ENCODE measurements at places on chromosomes 16 and 17.

DNA sequence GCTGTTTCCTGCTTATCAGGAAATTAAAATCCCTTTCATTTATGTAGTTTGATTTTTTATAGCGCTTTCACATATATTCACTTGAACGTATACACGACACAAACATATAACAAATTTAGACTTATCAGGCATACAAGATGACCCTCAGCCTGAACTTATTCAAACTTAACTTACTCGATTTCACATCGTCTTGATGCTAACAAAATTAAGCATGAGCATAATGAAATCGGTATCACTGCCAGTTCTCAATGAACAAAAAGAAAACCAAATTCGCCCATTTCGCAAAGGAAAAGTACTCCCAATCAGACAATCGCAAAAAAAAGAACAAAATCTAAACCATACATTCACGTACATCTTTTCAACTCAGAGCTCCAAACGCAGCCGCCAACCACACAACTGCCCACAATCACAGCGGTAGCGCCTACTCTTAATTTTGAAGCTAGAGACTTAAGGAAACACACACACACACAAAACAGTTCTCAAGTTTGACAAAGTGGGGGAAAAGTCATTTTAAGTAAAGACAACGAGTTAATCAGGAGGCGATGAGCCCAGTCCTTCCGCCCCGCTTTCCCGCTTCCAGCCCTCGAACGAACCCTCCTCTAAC lies 1.1 kb downstream of the GJC1 start:
- DNase-seq = no peak

DNA sequence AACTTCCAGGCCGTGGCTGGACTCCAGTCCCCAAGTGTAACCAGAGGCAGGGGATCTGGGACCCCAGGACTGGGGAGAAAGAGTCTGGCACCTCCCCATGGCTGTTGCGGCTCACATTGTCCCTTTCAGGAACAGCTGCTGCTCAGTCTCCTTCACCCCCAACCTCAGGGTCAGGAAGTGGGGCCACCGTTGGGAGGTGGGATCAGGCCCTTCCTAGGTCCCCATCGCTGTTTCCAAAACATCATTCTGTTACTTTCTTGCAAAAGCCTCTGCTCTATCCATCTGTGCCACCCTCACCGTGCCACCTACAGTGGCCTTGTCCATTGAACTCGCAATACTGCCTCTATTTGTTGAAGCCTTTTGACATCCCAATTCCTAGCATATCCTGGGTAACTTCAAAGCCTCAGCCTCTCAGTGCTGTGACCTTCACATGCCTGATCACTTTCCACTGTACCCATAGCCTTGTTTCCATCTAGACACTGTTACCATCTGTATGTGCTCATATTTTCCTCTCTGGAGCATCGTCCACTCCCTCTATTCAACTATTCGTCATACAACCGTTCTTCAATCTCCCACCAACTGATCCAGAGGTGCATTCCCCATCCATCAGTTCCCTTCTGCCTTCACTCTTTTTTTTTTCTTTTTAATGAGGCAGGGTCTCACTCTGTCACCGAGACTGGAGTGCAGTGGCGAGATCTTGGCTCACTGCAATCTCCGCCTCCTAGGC lies 15.0 kb upstream of the SRCIN1 start:
- no peak for DNase-seq

- no peak for DNase-seq
Measured at GRCh38 chr17:61284746-61285145, 114.9 kb upstream of the TBX2 start.

DNA sequence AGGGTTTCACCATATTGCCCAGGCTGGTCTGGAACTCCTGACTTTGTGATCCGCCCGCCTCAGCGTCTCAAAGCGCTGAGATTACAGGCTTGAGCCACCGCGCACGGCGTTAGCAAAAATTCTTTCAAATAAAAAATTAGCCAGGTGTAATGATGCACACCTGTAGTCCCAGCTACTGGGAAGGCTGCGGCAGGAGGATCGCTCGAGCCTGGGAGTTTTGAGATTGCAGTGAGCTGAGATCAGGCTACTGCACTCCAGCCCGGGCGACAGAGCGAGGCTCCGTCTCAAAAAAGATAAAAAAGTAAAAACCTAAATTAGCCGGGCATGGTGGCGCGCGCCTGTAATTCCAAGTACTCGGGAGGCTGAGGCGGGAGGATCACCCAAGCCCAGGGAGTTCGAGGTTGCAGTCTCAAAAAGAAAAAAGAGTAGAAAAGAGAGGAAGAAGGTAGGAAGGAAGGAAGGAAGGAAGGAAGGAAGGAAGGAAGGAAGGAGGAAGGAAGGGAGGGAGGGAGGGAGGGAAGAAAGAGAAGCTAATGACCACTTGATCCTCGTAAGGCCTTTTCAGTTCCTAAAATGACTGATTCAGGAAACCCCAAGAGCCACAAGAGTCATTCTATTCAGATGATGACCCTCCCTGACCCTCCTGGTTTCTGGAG lies 59.2 kb downstream of the SRL start:
- no peak for DNase-seq

- no peak for DNase-seq
Measured at GRCh38 chr16:55146966-55147365, 177.0 kb upstream of the IRX6 start.

GRCh38 chr16:89199241-89200123 lies 855 bp downstream of the SLC22A31 start:
- no peak for DNase-seq

DNA sequence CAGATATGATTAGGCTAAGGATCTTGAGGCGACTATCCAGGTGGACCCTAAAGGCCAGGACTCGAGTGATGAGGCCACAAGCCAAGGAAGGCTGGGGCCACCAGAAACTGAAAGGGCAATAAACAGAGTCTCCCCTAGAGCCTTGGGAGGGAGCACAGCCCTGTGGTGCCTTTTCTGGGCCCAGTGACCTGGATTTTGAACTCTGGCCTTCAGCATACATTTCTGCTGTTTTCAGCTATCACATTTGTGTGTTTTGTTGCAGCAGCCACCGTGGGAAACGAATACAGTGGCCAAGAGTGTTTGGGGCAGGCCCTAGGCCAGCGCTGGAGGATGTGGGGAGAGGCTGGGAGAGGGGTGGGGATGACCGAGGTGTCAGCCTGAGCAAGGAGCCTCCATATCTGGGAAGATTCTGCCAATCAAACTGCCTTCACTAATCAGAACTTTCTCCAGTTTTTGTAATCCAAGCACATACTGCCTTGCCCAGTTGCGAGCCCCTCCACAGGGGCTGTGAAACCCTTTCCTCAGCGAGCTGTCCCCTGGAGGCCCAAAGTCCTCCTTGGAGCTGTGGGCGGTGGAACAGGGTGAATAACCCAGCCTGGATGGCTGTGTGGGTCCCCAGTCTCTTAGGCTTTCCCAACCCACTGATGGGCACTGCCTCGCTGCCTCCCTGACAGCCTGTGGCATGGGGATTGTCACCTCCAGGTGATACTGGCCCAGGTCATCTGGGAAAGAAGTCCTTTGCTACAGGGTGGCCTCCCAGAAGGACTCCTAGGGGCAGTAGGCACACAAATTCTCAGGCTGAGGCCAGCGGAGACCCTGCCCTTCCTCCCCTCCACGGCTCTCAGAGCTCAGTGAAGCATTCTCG lies 16.8 kb downstream of the B9D1 start:
- no peak for DNase-seq

- no peak for DNase-seq
Measured at GRCh38 chr17:77167472-77168306, 26.9 kb downstream of the SEC14L1 start.

- no peak for DNase-seq
Measured at GRCh38 chr17:28039251-28039650, 3.2 kb upstream of the NLK start.

DNA sequence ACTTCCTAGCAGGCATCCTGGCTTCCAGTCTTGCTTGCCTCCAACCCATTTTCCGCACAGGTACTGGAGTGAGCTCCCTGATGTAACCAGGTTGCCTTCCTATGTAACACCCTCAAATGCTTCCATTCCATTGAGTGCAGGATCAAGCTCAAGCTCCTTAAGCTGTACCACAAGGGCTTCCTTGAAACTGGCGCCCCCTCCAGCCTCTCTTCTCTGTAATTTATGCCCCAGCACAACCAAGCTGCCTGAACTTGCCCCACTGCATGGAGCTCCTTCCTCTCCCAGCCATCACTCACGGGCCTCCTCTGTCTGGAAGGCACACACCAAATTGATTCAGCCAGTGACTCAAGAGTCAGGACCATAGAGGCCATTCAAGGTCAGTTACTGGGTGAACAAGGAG lies 234.8 kb upstream of the RPL38 start:
- no peak for DNase-seq

DNA sequence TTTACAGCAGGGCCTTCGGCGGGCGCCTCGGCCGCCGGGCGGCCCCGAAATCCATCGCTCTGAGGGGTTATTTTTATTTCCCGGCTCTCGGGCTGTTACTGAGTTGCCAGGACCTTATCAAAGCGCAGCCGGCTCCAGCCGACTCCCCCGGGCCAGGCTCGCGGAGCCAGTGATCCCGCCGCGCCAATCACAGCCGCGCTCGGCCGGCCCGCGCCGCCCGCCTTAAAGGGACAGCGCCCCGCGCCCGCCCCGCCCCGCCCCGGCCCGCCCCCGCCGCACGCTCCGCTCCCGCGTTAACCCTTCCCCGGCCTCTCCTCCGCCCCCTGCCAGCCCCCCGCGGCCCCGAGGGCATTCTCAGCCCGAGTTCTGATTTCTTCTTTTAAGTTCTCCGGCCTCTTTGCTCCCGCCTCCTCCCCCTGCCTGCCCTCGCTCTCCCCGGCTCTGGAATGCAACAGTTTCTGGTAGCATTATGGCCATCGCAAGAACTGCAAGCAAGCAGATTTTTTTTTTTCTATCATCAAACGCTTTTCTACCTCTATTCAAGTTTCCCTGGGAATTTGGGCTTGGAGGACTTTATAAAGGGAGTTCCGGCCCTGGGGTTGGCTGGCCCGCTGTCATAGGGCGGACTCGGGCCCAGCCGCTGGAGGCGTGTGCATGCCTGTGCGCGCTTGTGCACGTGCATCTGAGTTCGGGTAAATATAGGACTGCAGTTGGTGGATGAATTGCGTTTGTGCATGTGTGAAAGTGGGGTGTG lies at the start of gene AXIN2:
TSS of gene AXIN2 (minus strand) at position 197 of the 754 bp plus-strand sequence. CDS start 3,028 bp downstream, outside the sequence.
- peak; percentile 71 for DNase-seq

DNA sequence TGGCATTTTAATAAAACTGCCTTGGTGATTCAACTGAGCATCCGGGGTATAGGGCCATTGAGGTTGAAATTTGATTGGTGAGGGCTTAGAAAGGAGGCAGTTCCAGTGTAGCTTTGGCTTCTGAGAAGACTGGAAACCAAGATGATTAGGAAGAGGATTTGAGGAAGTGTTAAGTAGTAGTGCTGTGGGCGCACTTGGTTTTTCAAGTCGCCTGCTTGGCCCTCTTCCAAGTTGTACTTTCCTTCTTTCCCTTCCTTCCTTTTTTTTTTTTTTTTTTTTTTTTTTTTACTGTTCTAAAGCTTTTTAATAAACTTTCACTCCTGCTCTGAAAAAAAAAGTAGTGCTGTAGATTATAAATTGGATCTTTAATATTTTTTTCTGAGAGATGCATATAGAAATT lies 320.5 kb downstream of the UTP18 start:
- DNase-seq = no peak

DNA sequence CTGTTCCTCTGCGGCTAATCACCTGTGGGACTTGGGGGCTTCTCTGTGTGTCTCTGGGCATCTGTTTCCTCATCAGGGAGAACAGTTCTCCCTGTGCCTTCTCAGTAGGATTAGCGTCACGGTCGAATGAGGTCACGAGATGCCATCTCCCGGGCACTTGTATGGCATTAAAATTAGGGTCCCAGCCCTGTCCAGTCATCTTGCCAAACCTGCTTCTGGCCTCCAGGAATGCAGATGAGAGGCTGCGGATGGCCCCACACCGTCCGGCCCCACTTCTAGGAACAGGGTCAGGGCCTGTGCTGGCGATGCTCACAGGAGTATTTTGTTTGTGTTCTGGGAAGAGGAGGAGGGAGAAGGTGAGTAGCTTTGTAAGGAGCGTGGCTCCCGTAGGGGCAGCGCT lies 58.5 kb downstream of the OR1D5 start:
- DNase-seq = no peak

DNA sequence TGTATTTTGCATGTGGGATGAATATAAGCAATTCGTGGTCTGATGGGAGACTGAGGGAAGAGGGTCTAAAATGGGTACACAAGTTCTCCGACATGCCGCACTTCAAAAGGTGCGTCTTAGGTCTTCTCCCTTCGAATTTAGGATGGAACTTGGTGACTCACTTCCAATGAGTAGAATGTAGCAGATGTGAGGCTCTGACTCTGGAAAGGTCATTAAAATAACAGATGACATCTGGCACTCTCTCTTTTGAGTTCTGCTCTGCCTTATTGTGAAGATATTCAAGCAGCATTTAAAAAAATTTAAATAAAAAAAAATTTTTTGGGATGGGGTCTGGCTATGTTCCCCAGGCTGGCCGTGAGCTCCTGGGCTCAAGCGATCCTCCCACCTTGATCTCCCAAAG lies 92.7 kb downstream of the TMEM100 start:
- no peak for DNase-seq

DNA sequence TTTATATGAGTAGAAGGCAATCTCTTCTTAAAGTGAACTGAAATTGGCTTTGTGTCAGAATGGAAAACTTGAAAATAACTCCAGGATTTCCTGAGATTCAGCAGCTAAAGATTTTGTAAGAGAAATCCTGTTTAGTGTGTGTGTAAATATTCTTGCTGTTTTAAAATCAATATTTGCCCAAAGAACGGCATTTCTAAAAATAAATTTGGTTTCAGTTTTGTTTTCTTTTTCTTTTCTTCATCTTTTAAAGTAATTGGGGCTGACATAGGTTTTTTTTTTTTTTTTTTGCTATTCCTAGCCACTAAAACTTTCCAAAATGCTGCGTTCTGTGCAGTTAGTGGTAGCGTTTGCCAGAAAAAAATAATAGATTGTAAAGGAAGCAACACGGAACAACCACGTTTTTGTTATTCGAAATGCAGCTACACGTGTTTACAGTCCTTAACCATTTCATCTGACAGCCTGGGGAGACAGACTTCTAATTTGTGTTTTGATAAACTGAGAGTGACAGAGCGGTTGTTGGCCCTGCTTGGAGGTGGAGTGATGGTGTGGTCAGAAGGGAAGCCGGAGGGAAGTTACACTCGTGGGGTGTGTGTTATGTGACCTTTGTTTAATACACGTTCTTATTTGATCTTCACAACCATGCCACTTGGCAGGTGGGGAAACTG lies 21.6 kb upstream of the SMPD3 start:
- no peak for DNase-seq

GRCh38 chr16:27398894-27399853 lies 2.8 kb upstream of the IL21R start:
- DNase-seq = no peak

- DNase-seq = no peak
Measured at GRCh38 chr16:48201515-48202201, 42.4 kb upstream of the LONP2 start.

GRCh38 chr17:8630227-8630801 lies at the start of gene MYH10:
TSS of gene MYH10 (minus strand) at chr17:8630725. CDS start at chr17:8623246, 7,479 bp downstream.
- DNase-seq = no peak

GRCh38 chr17:66446419-66446818 lies 144.0 kb downstream of the PRKCA start:
- no peak for DNase-seq

Measured in activated naive CD8-positive, alpha-beta T cell treated with anti-CD3 and anti-CD28 coated beads, Interleukin-2, amount 50 U/mL, for 16 hours (primary cell).